ENCODE measurements at places on chromosomes 1 and 21.

GRCh38 chr1:80536461-80536860 lies 1264.3 kb upstream of the ADGRL2 start:
- no peak for DNase-seq

DNA sequence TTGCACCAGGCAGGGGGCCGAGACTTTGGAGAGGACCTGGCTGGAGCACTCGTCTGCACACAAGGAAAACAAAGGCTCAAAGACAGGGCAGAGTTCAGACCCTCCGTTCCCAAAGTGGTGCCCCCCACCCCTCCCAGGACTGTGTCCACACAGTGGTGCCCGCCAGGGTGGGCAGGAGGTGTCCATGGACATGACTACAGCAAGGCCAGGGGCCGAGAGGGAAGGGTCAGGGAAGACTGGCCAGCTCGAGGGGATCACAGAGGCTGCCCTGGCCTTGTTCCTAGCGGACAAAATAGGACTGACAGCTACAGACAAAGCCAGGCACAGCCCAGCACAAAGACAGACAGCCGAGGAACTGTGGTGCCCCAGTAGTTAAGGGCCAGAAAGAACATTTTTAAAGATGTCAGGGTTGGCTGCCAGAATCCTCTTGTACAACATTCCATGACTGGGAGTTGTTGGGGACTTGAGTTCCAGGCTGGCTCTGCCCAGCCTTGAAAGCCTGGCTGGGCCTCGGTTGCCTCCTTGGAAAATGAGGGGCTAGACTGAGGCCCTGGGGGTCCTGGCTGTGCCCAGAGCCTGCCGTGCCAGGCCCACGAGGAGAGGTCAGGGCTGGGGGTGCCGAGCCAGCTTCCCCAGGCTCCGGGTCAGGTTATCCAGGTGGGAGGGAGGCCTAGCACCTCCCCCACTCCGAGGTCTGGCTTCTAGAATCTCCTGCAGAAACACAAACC lies 63.7 kb downstream of the SLX9 start:
- no peak for DNase-seq

GRCh38 chr1:91541918-91542533 lies 41.4 kb downstream of the CDC7 start:
- no peak for DNase-seq

DNA sequence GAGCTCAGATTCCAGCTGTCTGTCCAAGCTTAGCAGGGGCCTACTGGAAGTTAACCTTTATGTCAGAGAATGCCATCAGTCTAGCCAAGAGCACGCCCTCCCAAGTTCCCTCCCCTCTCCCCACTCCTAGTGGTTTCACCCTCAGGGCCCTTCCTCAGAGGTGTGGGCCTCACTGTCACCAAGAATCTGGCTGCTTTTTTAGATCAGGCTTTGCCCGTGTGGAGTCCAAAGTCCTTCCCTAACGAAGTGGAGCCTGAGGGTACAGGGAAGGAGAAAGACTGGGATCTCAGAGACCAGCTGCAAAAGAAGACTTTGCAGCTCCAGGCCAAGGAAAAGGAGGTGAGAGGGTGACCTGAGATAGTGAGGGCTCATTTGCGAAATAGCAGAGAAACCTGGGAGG lies 4.1 kb downstream of the C1orf74 start:
- no peak for DNase-seq

DNA sequence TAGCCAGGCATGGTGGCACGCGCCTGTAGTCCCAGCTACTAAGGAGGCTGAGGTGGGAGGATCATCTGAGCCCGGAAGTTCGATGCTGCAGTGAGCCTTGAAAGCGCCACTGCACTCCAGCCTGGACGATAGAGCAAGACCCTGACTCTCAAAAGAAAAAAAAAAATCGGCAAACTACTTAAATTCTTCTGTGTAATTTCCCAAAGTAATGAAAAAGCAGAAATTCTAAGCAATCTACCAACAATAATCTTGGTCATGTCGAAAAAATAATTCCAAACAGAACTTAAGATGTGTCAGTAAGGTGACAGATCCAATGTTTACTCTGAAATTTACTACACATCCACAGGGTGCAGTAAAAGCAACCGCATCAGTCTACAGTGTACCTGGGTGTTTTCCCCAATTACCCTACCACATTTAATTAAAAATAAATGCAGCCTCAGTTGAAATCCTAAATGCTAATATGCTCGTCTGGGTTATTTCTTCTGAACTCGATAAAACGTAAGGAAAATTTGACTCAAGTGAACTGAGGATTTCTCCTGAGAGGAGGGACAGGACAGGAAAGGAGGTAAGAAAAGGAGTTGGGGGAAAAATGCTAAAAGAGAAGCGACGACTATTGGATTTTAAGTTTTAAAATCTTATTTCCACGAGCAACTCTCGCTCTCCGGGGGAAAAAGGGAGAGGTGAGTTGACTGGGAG lies 801 bp downstream of the EPRS1 start:
- no peak for DNase-seq

GRCh38 chr1:52403566-52404115 lies 582 bp downstream of the ORC1 start:
- DNase-seq, result peak; percentile 10

Data from stimulated activated naive CD4-positive, alpha-beta T cell (primary cell).